M059J (cell line): ENCODE measurements at places on chromosomes 13 and 19. TPM values are rescaled to one million over a fixed set of nuclear protein-coding genes. Genes with fewer than 3 reads are reported as not detected.

Gene MAB21L1
- 0.84 and 1.1 TPM in 2 replicates for total RNA-seq

- no peak for DNase-seq
Measured at GRCh38 chr13:31043957-31044356, 111.5 kb downstream of the TEX26 start.

GRCh38 chr19:7847664-7848063, 17.6 kb downstream of the EVI5L start:
- DNase-seq, result no peak

- no peak for DNase-seq
Measured at GRCh38 chr19:29324291-29324680, 111.3 kb upstream of the UQCRFS1 start.

DNA sequence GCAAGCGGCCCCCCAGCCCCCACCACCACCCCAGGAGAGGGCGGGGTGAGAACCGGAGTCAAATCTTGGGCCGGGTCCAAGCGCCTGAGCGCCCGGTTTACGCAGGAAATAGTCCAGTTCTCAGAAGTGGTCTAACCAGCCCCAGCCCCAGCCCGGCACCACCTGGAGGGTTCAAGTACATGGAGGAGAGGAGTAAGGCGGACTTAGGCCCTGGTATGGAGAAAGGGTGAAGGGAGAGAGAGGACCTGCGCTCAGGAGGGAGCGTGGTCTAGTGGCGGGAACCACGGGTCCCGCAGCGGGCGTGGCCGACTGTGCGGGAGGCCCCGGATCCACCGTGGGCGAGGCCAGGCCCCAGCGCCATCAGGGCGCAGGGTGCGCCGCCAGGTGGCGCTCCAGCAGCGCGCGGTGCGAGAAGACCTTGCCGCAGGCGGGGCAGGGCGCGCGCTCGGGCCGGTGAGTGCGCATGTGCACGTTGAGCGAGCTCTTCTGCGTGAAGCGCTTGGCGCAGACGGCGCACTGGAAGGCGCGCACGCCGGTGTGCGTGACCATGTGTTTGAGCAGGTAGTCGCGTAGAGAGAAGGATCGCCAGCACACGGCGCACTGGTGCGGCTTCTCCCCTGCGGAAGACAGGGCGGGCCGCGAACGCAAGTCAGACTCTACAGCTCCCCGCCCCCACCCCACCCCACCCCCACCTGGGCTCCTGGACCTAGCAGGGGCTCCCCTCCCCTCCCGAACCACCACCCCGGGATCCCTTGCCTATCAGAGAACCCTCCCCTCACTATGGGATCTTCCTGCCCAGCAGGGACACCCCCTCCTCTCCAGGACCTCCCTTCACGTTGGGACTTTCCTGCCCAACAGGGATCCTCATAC, 2.1 kb upstream of the SLC27A5 start:
- no peak for DNase-seq
